Epithelial cell of esophagus (primary cell): ENCODE measurements at places on chromosomes 3 and 15.

- no peak for DNase-seq
Measured at GRCh38 chr3:168459226-168459784, 363.6 kb upstream of the GOLIM4 start.

GRCh38 chr15:91445695-91446228 is 345.7 kb downstream of the SV2B start:
- DNase-seq: peak; percentile 82

DNA sequence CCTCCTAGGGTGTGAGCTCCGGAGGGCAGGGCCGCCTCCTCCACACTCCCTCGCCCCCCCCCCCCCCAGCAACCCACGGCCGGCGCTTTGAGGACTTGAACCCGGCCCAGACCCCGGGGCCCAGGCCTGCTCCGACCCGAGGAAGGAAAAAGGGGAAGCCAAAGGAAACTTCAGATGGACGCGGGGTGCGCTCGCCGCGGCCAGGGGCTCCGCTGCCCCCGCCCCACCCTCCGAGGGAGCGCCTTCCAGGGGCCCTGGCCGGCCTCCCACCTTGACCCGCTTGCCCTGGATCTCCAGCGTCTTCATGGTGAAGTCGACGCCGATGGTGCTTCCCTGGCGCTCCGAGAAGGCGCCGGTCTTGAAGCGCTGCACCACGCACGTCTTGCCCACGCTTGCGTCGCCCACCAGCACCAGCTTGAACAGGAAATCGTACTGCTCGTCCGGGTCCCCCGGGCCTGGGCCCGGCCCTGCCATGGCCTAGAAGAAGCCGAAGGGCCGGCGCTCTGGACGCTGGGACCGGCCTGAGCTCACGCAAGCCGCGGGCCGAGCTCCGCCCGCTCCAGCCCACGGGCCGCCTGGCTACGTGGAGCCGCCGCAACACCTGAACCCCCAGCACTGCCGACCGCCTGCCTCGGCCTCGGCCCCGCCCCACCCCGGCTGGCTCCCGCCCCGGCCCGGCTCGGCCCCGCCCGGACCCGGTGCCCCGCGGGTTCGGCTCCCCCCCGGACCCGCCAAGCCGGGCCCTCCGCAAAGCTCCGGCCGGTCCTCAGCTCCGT is 400 bp downstream of the RAB43 start:
- DNase-seq: no peak

DNA sequence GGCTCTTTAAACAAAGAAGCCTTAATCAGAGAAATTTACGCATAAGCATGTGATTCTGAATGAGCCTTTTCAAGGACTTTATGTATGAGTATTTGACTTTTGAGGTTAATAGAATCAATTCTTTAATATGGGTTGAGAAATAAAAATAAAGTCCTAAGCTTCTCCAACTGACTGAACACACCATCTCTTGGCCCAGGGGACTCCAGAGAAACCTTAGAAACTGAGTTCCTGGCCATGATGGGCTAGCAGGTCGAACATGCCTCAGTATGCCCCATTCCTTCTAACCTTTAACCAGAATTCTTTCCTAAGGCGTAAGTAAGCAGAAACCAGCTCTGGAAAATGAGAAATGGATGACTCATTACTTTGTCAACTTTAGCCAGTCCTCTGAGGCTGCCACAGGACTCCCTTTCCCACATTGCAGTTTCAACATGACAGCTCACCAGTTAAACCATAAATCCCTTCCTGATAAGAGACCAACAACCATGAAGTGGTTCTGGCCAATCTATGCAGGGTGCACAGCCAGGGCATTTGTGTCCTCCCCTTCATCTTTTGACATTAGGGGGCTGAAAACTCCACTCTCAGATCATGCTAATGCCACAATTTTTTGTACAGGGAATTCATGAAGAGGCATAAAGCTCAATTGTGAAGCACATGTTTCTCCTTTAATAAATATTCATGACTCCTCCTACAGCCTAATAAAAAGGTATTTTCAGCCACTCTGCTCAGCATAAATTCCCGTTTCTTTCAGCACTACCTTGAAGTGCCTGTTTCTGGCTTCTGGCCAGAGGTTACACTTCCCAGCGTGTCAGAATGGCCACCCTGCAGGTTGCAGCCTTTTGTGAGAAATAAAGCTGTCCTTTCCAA is 33.3 kb downstream of the TM4SF18 start:
- DNase-seq: peak; percentile 98

DNA sequence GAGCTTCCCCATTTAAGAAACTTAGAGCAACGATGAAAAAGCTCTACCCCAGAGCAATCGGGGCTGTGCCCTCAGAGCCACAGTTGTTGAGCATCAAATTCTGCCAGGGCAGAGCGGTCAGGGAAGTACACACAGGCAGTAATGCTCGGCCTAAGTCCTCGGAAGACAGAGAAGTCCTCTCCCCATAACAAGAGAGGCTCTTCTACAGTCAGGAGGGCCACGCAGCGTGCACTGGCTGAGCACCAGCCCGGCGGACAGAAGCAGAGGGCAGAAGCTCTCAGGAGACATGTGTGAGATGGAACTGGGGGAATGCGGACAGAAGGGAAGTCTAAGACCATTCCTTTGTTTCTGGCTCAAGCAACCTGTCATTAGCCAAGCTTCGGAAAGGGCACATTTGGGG is 95.9 kb downstream of the XXYLT1 start:
- DNase-seq: no peak

GRCh38 chr3:49173792-49174170 is 2.4 kb downstream of the KLHDC8B start:
- DNase-seq: no peak

GRCh38 chr3:40872258-40872920 is 326.9 kb upstream of the CTNNB1 start:
- DNase-seq: no peak

GRCh38 chr3:45029661-45030060 is 3.6 kb downstream of the CLEC3B start:
- peak; percentile 74 for DNase-seq

GRCh38 chr3:33211444-33211843 is 7.2 kb downstream of the SUSD5 start:
- peak; percentile 85 for DNase-seq

DNA sequence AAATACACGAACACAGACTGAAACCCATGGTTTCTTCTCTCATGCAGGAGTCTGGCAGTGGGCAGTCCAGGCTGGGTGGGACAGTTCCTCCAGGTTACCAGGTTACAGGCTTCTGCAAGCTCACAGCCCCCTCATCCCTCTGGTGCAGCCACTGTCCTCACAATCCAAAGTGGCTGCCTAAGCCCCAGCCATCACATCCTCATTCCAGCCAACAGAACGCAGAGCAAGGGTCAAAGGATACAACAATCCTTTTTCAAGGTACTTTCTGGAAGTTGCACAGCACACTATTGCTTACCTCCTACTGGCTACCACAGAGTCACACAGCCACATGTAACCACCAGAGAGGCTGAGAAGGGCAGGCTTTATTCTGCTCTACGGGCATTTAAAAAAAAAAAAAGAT is 154.6 kb downstream of the NUP210 start:
- no peak for DNase-seq

GRCh38 chr3:196740481-196741248 is 1.0 kb downstream of the PAK2 start:
- peak; percentile 56 for DNase-seq

- DNase-seq: peak; percentile 10
Measured at GRCh38 chr15:73362900-73363299, 5.9 kb downstream of the HCN4 start.

- DNase-seq: no peak
Measured at GRCh38 chr15:91864664-91865063, 11.2 kb downstream of the SLCO3A1 start.

- peak; percentile 18 for DNase-seq
Measured at GRCh38 chr3:31472479-31473390, 60.0 kb upstream of the STT3B start.

DNA sequence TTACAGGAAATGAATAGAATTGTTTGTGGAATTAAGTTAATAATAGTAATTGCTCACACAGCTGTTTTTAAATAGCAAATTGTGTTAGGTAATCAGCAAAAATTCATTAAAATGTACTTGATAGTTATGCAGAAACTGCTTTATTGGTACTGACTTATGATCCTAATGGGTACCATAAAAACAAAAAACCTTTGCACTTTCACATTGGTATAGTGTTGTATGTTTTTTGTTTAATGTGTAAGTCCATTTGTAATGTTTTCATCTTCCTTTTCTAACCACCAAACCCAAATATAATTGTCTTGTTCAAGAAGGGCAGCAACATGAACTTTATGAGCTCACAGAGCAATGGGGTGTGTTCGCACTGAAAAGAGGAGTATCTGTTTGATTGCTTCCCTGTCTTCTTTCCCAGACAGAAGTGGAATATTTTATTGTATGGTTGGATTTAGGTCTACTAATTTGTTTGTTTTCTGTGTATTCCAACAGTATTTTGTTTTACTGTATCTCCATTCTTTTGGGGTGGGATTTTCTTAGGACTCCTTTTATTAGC is 135.8 kb downstream of the TCF12 start:
- DNase-seq: no peak

GRCh38 chr15:22892333-22892732 is 53.9 kb downstream of the NIPA2 start:
- no peak for DNase-seq

DNA sequence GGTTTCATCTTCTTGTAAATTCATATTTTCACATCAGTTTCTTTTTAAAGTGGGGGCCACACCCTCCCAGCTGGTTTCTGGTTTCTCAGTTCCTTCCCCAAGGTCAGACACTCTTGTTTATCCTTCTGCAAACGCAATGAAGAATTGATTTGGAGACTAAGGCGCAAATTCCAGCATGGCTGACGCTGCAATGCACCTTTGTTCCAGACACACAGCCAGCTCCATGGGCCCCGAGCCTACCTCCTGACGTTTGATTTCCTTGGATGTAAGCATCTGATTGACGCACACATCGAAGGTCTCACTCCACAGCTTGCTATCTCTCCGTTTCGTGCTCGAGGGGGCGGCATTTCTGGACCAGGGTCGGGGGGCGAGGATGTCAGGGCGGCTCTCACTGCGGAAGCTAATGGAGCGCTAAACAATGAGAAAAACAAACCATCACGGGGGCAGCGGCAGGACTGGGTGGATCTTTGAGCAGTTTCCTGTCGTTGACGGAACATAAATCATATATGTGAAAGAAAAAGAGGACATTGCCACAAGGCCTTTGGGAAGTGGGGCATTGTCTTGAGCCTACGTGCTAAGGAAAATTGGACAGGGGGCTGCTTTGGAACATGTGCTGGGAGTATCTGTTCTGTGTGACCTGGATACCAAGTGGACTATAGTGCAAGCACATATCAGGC is 46.9 kb downstream of the ARHGEF3 start:
- no peak for DNase-seq

GRCh38 chr3:46266598-46266997 is 24.3 kb downstream of the CCR3 start:
- DNase-seq: peak; percentile 34

- DNase-seq: peak; percentile 48
Measured at GRCh38 chr3:186540835-186541226, 3.3 kb downstream of the CRYGS start.

- DNase-seq: no peak
Measured at GRCh38 chr15:23860290-23861245, 173.5 kb upstream of the NDN start.

GRCh38 chr3:2657971-2658370 is 452.2 kb downstream of the IL5RA start:
- DNase-seq: no peak

DNA sequence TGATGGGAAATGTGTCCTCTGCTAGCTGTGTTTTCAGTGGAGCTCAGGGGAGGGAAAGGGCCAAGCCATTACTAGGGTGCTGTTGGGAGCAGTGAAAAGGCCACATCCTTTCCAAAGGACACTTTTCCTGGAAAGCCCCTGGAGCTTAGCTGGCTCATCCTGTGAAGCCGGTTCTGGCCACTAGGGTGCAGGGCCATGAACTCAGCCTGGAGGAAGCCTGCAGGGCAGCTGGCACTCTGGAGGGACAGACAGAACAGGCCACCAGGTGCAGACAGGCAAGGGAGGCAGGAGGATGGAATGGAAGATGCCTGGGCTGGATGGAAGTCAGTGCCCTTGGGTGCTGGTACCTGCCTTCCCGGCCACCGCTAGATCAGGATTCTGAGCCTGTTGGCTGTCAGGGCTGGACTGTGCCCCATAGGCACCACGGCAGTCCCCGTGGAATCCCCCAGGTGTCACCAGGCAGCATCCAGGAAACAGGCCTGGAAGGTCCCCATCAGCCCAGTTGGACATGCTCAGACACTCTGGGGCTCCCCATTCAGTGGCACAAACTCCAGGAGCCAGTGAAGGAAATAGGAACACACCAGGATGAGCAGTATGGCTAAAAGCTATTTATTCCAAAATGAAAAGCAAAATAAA is 76.2 kb upstream of the C2CD4B start:
- DNase-seq: peak; percentile 8
